Lower lobe of right lung (tissue), 2 donors: ENCODE measurements at places on chromosomes 2 and 18. TPM values are rescaled to one million over a fixed set of nuclear protein-coding genes. Genes with fewer than 3 reads are reported as not detected.

- H3K4me1 ChIP-seq = peaks cover 20% of the 10 kb centered on the region
- DNase-seq = no peak
- no peaks in the 10 kb centered on the region for H3K27me3 ChIP-seq
- H3K4me3 ChIP-seq = no peak overlapping the region
Observed at GRCh38 chr18:12659904-12660605, 2.1 kb upstream of the SPIRE1 start.

The UGT1A9 gene
- total RNA-seq = not detected

DNA sequence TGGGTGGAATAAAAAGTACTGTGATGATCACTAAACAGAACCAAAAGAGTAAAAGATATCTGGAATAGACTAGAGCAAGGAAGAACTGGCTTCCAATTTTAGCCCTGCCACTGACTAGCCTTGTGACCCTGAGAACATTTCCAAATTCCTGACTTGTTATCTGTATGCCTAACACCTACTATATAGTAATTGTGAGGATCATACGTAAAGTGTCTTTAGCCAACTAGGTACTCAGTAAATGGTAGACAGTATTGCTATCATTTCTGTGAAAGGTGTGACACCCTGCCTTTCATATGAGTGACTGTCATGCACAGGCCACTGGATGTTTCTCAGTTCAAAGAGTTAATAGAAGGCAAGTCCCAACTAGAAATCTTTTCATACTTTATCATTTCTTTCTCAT lies 29.8 kb downstream of the CYTIP start:
- H3K36me3 ChIP-seq = no peaks in the 10 kb centered on the region
- no peak overlapping the region for H3K27ac ChIP-seq
- H3K27me3 ChIP-seq = no peaks in the 10 kb centered on the region
- no peak overlapping the region for H3K4me3 ChIP-seq
- DNase-seq = no peak

- no peak for DNase-seq
- no peaks in the 10 kb centered on the region for H3K27me3 ChIP-seq
- H3K27ac ChIP-seq = no peak overlapping the region
- H3K4me3 ChIP-seq = no peak overlapping the region
- H3K36me3 ChIP-seq = no peaks in the 10 kb centered on the region
Observed at GRCh38 chr2:229475778-229476177, 204.7 kb upstream of the PID1 start.

The RPIA gene
- 16.5 TPM for total RNA-seq

- no peak overlapping the region for H3K27ac ChIP-seq
- H3K4me1 ChIP-seq = peaks cover 23% of the 10 kb centered on the region
- H3K27me3 ChIP-seq = no peaks in the 10 kb centered on the region
Observed at GRCh38 chr2:29060441-29060840, 13.9 kb downstream of the PCARE start.
